ENCODE measurements at places on chromosomes 12 and 14. TPM values are rescaled to one million over a fixed set of nuclear protein-coding genes. Genes with fewer than 3 reads are reported as not detected.

GRCh38 chr14:68501614-68502052 is 291.2 kb downstream of the ZFP36L1 start:
- DNase-seq = no peak

- peak; percentile 46 for DNase-seq
Observed at GRCh38 chr14:57833323-57833722, 32.6 kb downstream of the SLC35F4 start.

DNA sequence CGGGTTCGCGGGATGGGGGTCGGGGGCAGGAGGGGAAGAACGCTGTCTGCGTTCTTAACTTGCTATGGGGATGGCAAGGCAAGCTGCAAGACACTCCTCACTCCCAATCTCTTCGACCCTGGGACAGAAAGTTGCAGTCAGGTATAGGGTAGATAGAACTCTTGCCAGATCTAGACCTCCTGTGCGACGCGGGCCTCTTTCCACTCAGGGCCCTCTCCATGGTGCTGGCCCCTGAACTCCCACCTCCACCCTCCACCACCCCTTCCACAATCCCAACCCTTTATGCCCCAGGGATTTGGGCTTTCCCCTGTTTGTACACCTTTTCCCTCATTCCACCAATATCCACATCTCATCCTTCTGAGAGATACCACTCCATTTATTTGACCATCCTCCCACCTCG is 812 bp downstream of the NABP2 start:
- DNase-seq = no peak

GRCh38 chr14:67170660-67171059 is 18.6 kb upstream of the GARIN2 start:
- peak; percentile 39 for DNase-seq

INHBC gene
- total RNA-seq = not detected

DNA sequence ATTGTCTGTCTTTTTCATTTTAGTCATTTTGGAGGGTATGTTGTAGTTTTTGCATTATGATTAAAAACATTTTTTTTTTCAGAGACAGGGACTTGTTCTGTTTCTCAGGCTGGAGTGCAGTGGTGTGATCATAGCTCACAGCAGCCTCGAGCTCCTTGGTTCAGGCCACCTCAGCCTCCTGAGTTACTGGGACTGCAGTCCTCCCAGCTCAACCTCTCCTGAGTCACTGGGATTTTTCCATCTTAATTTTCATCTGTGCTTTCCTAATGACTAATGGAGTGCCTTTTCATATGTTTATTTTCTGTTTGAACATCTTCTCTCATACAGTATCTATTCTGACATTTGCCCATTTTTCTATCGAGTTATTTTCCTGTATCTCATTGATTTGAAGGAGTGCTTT is 52.6 kb downstream of the DYRK2 start:
- DNase-seq = no peak

- no peak for DNase-seq
Observed at GRCh38 chr14:103179094-103179493, 55.8 kb downstream of the TNFAIP2 start.

DNA sequence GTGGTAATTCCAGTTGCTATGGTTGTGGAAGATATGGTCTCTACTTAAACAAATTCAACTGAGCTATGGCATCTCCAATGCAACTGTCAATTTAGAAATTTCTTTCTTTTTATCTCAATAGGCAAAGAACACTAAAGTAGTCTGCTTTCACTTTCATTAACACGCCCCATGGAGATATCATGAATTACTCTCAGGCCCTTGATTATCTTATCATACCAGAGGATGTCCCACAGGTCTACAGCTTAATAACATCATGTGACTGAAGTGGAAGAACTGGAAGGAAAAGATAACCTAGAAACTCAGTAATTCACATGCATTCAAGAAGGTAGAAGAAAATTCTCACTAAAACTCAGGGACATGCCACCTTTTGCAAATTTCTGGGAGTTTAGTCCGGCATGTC is 114.3 kb downstream of the FLRT2 start:
- no peak for DNase-seq

- no peak for DNase-seq
Observed at GRCh38 chr12:29644536-29645162, 139.1 kb downstream of the TMTC1 start.

NGB gene
- total RNA-seq = not detected

TDRD9 gene
- not detected for total RNA-seq

DBX2 gene
- not detected for total RNA-seq
